ENCODE measurements at places on chromosomes 4 and X. TPM values are rescaled to one million over a fixed set of nuclear protein-coding genes. Genes with fewer than 3 reads are reported as not detected.

Gene CFI
- total RNA-seq = not detected

Gene TLR10
- not detected for total RNA-seq

Gene RGS12
- 38.2 TPM for total RNA-seq

Gene CDKL2
- total RNA-seq = 0.84 TPM

Gene TEX13B
- total RNA-seq = not detected

Gene ASMTL
- total RNA-seq = 55.3 TPM

Gene TMPRSS11B
- total RNA-seq = not detected

Gene CSAG1
- total RNA-seq = not detected

Gene PRSS12
- total RNA-seq = 5.0 TPM

Gene ADGRL3
- 9.6 TPM for total RNA-seq

Gene GNRHR
- total RNA-seq = not detected

Gene SPANXA1
- total RNA-seq = not detected
